Colonic mucosa (tissue), 4 donors: ENCODE measurements at places on chromosomes 5 and 9.

- DNase-seq = no peak
Observed at GRCh38 chr9:16391369-16391768, 479.1 kb downstream of the BNC2 start.

GRCh38 chr5:124927735-124928134, 181.3 kb upstream of the ZNF608 start:
- DNase-seq = no peak

DNA sequence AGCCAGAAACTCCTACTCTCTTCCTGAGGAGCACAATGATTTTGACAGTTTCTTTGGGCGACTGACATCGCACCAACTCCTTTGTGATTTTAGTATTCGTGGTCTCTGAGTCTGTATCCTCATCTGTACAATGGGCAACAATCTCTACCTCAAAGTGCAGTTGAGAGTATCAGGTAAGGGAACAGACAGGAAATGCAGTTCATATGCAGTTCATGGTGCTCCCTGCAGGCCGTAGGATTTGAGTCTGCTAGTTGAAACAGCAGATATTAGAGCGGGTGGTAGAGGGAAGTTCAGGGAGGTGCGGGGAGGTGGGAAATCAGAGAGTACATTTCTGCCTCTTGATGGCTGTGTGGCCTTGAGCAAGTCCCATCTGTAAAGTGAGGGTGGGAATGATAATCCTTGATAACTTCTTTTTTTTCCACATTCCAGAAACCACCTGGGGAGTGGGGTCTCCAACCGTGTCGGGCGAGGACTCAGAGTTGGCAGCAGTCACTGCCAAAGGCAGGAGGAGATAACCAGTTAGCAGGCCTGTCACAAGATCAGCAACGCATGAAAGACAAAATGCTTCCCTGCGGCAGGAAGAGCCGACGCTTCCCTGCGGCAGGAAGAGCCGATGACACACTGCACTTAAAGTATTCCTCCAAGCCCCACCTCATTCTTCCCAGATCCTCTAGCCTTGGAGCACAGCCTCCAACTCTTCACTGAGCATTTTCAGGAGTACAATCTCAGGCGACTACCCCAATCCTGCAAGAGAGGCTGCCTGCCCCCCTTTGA, 6.0 kb upstream of the NEK6 start:
- DNase-seq = no peak

- DNase-seq = peak; percentile 44
Observed at GRCh38 chr9:128819716-128820664, 1.7 kb downstream of the ENDOG start.

GRCh38 chr5:177537389-177538361, 16.7 kb downstream of the FAM193B start:
- DNase-seq = peak; percentile 38

DNA sequence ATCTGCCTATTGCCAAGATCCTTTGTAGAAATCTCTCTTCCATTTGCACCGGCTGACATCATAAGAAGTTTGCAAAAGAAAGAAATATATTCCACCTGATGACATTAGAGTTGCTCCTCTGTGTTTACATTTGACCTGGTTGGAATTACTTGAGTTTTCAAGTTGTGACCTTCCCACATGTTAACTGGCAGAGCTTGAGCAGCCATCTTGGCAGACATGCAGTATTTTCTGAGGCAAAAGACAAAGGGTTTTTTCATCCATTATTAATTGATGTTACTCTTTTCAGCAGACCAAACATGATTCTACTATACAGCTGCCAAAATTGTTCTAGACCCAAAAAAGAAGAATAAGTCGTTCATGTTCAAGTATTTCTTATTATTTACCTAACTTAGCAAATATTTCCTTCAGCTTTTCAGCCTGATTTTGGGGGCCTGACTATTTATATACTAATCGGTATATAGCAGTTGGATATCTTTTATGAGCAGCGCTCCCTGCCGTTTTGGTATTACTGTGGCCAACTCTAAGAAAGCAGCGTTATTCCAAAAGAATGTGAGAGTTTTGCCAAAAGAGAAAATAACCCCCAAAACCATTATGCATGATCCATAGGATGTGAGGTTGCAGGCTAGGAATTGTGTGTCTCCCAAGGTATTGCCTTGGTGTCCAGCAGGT, 212.9 kb downstream of the PBX3 start:
- no peak for DNase-seq

GRCh38 chr9:37144762-37145161, 24.4 kb downstream of the ZCCHC7 start:
- DNase-seq = no peak

DNA sequence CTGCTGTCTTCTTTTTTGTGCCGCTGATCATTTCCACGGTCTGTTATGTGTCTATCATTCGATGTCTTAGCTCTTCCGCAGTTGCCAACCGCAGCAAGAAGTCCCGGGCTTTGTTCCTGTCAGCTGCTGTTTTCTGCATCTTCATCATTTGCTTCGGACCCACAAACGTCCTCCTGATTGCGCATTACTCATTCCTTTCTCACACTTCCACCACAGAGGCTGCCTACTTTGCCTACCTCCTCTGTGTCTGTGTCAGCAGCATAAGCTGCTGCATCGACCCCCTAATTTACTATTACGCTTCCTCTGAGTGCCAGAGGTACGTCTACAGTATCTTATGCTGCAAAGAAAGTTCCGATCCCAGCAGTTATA, 17.1 kb downstream of the F2R start:
- no peak for DNase-seq
